Stimulated activated CD8-positive, alpha-beta memory T cell treated with anti-CD3 and anti-CD28 coated beads, Interleukin-2, amount 100 ng/mL, for 1 hour (primary cell): ENCODE measurements at places on chromosomes 4 and X.

- DNase-seq, result peak; percentile 72
These were observed at the start of gene CTBP1 for GRCh38 chr4:1248245-1249147. Gene CTBP1, minus strand, starts transcription at chr4:1249130. Its CDS starts 7,799 bp downstream, at chr4:1241331.

GRCh38 chr4:83618991-83619645, 83.2 kb downstream of the GPAT3 start:
- DNase-seq, result no peak

GRCh38 chr4:113827285-113827684, 65.7 kb upstream of the CAMK2D start:
- DNase-seq, result no peak

DNA sequence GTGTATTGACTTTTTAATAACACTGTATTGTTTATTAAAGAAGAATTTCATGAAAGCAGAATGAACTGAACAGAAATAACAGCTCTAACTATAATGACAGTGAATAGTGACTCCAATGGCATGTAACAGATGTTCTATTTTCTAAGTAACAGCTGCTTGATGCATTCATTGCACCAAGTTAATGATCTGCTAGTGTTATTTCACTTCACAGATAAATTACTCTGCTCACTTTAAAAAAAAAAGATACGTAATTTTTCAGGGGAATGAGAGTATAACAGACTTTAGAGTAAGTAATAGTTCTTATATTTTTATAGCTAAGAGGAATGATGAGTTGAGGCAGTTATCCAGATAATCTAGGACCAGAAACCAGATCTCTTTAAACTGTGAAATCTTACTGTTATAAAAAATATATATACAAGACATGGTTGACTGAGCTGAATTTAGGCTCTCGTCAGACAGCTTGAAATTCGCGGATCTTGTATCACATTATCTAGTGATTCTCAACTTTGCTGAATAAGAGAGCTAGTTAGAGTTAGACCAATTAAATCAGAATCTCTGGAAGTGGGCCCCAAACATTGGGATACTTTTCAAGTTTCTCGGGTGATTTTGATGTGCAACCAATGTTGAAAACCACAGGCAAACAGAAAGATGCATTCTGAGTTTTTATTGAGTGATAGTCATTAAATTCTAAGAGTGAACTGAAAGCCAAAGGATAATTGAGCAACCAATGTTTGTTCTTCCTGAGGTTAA, 840.7 kb downstream of the DMD start:
- no peak for DNase-seq

- no peak for DNase-seq
These were observed 1513.9 kb upstream of the PCDH10 start for GRCh38 chr4:131635191-131635590.

GRCh38 chr4:101201421-101201820, 145.9 kb downstream of the PPP3CA start:
- no peak for DNase-seq

- DNase-seq, result no peak
These were observed 991.6 kb downstream of the FAT4 start for GRCh38 chr4:126306152-126306869.

GRCh38 chr4:174739576-174739975, 89.5 kb downstream of the GLRA3 start:
- no peak for DNase-seq

DNA sequence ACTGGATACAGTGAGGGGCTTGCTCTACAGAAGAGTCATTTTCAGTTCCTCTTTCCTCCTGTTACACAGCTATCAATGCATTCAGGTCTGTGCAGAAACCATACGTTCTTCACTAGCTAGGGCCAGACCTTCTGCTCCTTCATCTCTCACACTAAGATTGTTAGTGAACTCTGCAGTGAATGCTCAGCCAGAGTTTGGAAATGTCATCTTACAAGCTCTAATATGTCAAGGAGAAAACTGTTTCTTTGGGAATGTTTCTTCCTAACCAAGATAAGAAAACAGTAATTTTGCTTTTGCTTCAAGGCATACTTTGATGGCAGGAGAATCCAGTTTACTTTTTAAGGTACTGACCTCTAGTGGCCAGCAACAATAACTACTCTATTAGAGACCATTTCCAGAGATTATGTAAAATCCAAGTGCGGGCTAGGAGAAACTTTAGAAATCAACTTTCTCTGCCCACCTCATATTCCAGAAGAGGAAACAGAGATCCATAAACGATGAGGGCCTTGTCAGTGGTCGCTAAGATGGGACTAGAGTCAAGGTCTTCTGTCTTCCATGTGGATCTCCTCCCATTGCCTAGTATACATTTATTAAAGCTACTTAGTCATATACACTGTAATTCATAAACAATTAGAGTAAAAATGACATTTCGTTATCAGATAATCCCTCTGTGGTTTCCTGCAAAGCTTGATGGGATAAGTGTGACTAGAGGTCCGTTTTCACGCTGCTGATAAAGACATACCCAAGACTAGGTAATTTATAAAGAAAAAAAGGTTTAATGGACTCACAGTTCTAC, 12.1 kb upstream of the CC2D2A start:
- DNase-seq, result no peak

- no peak for DNase-seq
These were observed 36.7 kb upstream of the EDA2R start for GRCh38 chrX:66675541-66675940.

DNA sequence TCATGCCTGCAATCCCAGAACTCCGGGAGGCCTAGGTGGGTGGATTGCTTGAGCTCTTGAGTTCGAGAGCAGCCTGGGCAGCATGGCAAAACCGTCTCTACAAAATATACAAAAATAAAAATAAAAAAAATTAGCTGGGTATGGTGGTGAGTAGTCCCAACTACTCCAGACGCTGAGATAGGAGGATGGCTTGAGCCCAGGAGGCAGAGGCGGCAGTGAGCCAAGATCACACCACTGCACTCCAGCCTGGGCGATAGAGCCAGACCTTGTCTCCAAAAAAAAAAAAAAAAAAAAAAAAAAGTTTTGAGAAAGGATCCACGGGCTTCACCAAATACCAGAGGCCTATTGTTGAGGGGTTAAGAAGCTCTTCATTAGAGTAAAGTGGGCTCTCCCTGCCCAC, 8.0 kb downstream of the SUPT20HL2 start:
- DNase-seq, result no peak

DNA sequence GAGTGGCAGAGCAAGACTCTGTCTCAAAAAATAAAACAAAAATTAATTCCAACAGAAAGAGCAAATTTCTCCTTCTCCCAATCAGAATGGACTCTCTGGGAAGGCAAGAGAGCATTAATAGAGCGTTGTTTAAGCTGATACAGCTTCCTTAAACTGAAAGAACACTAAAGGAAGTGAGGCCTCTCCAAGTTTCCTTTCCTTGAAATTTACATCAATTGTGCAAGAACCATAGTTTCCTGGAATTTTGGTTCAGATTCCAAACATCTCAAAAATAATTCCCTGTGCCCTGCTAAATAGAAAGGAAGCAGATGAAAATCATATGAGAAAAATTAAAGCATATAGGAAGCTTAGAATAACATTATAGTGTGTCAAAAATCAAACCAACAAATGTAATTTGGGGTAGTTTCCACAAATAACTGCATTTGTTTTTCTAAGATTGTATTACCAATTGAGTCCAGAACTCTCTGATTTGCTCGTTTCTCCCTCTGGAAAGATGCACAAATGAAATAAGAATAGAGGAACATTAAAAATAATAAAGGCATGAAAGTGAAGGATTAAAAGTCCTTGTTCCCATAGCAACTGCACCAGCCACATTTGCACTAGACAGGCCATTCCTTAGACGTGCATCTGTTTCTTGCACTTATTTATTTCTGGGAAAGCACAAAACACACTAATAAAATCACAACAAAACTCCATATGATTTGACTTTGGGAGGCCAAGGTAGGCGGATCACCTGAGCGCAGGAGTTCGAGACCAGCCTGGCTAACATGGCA, 3.7 kb upstream of the FAM241A start:
- DNase-seq, result no peak

DNA sequence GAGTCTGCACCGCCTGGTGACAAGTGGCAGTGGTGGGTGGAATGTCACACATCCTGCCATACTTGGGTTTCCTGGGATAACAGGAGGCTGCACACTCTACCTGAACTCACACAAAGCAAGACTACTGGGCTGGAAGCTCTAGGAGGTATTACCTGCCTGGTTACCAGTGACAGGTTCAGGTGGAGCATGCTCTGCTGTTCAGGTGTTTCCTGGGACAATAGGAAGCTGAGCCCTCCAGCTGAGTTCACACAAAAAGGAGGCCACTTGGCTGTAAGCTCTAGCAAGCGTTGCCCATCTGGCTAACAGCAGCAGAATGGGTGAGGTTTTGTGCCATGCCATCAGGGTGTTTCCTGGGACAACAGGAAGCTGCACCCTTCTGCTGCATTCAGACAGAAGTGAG, 17.4 kb upstream of the UGT2B7 start:
- no peak for DNase-seq

DNA sequence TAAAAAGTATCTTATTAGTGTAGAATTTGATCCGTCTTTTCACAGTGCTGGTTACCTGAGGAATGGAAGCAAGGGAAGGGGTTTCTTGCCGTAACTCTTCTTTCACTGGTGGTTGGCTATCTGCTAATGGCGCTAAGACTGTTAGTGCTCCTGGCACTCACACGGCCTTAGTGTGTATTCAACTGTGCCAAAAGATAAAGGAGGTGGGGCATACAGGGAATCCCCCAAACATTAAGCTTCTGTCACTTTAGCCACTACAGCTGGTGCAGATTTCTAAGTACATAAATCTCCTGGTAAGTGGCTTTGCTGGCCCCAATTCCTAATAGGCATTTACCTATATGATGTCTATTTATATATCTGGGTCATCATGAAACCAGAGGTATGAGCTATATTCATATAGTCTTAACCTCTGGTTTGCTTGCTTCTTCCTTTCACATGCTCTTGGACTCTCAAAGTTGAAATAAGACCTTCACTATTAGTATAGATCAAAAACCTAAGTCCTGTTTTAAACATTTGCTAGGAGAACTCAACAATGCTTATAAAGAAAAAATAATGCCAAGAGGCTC, 95.1 kb downstream of the TSPAN7 start:
- DNase-seq, result no peak

DNA sequence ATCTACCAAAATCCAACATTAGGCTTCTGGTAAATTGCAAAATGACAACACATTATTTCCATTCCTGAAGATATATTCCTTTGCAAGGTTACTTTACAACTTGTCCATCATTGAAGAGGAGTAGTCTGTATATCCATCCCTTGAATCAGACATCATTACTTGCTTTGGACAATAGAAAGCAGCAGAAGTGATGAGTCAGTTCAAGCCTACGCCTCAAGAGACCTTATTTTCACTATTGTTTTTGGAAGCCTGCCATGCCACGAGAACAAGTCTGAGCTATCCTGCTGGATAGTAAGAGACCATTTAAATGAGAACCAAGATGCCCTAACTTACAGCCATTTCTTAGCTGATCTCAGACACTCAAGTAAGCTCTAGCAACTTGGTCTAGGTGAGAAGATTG, 246.0 kb upstream of the HHIP start:
- no peak for DNase-seq

- DNase-seq, result no peak
These were observed 60.6 kb downstream of the GABRA2 start for GRCh38 chr4:46329118-46329976.

DNA sequence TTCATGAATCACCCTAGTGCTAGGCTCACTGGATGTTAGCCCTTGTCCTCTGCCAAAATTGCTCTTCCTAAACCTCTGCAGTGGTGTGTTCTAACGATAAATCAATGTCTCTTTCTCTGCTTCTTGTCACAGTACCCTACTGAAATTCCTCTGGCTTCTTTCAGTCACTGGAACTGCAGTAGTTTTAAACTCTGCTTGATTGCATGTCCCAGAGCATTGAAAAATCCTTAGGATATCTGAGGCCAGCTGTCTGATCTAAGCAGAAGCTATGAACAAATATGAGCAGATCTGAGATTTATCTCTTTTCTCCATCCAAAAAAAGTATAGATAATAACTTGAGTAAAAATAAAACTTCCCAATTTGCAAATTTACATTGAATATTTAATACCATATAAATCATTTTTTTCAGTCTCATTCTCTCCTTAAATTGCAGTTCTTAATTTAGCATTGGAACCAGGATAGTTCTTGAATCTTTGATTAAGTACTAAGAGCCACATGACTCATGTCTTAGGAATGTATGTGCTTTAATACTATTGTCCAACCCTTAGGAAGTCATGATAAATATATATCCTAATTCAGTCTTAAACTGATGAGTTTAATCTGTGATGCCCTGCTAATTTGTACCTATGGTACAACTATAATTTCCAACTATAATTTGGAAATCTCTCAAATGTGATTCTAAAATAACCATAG, 169.7 kb downstream of the PDHA2 start:
- no peak for DNase-seq

DNA sequence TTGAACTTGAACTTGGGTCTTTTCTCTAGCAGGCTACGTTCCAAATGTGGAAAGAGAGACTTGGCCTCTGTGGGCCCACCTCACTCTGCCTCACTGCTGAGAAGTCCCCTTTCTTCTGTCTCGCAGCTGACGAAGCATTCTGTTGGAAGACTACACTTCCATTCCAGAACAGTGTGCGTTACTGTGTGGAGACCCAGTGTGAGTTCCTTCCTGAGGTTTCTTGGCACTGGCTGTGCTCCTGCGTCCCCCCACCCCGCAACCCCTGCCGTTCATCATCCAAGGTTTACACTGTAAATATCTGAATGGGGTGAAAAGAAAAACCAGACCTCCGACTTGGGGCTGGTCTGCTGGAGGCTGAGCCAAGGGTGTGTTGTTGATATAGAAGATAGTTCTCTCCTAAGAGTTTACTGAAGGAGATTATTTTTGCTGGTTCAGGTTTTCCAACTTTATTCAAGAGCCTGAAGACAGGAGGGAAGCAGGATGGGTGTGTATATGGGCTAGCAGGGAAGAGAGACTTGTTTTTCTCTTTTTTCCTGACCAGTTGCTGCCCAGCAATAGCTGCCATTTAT, 34.7 kb downstream of the NHSL2 start:
- no peak for DNase-seq

DNA sequence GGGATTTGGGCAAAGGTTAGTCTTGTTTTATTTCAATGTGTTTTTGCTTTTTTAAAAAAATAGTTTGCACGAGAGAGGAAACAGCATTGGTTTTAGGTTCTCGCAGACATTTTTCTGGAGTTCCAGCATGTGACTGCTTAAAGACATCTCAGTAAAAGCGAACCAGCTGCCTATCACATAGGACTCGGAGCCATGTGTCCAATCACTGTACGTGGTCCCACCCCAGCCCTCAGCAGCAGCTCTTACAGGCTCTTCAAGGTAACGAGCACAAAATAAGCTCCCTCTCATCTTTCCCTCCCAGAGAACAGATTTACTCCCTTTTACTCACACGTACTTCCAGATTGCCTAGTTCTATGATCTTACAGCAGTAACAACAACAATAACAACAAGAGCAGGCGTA, 68.7 kb downstream of the MCF2 start:
- DNase-seq, result no peak
